Activated T-cell treated with anti-CD3 and anti-CD28 coated beads for 1 hour (primary cell): ENCODE measurements at places on chromosomes 6 and 20.

DNA sequence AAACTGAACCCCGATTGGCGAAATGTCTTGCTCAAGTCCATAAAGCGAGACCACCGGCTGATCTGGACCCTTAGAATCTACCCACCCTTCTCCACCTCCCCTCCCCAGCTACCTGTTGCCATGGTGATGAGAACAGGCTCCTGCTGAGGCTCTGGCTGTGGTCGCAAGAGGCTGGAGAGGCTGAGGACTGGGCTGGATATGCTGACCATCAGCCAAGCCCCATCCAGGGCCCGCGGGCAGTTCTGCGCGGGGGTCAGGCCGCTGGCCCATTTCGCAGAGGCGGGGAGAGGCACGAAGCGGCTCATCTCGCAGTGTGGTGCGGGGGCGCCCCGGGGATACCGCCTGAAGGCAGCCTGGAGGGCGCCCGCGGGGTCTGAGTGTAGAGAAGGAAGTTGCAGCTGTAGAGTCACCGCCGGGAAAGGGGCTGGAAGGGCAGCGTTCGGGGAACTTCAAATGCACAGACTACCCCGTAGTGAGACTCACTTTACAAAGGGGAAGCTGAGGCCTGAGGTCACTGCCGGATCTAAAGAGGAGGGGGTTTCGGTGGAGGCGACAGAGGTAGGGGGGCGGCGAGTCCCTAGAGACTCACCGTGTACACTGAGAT is 671 bp downstream of the TAPBP start:
- DNase-seq: no peak

- DNase-seq: no peak
Observed at GRCh38 chr6:11212664-11213063, 19.8 kb downstream of the NEDD9 start.

DNA sequence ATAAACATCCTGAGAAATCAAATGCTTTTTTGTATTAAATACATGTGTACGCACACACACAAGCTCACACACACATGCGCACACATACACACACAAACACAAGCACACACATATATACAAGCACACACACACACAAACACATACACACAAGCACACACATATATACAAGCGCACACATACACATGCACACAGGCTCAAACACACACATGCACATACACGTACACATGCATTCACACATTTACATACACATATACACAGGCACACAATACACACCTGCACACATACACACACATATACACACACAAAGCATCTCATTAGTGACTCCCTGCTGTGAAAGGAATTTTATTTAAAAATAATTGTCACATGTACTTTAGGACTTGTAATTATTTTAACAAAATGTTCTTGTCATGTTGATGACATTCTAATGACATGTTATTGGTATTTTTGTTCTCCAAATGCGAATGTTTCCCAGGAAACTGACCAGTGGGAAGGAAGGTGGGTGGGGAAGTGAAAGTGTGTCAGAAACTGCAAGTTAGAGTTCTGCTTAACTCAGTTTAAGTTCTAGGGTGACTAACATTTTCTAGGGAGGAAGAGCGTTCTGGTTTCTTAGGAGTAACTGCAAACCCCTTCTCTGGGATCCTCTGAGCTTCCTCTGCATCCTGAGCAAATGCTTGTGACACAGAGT is 113.9 kb upstream of the ZNF217 start:
- no peak for DNase-seq

DNA sequence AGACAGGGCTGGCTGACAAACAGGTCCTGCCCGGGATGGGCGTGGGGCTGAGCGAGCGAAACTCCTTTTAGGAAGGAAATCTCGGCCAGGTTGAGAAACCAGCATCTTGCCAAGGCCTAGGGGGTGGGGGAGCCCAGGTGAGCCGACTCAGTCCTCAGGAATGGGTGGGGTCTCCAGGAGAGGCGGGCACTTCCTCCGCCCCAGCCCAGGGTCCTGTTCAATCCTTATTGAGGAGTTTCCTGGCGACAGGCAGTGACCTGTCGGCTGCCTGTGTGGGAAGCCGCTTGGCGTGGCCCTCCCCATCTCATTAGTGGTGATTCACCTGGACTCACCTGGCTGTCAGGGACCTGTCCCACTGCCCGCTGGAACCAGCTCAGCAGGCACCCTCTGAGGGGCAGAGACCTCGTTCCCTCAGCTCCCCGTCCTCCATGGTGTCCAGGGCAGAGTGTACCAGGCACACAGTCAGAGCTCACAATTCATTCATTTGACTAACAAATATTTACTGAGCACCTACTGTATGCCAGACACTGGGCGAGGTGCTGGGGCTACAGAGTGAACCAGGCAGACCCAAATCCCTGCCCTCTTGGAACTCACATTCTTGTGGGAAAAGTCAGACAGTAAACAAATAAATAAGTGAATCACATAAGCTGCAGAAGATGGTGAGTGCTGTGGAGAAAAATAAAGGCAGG is 51.1 kb downstream of the FGD2 start:
- DNase-seq: no peak

GRCh38 chr6:67352717-67353116 is 1282.4 kb upstream of the ADGRB3 start:
- DNase-seq: no peak

DNA sequence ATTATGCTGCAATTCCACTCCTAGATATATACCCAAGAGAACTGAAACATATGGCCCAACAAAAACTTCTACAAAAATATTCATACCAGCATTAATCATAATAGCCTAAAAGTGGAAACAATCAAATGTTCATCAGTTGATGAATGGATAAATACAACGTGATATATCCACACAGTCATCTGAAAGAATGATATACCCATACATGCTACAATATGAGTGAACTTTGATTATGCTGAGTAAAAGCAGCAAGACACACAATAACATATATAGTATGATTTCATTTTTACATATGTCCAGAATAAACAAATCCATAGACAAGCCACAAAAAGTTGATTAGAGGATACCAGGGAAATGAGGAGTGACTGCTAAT is 30.7 kb downstream of the CDK19 start:
- DNase-seq: no peak

- no peak for DNase-seq
Observed at GRCh38 chr6:133079901-133080300, 161.3 kb upstream of the EYA4 start.

GRCh38 chr6:75029333-75029732 is 176.5 kb downstream of the COL12A1 start:
- no peak for DNase-seq

DNA sequence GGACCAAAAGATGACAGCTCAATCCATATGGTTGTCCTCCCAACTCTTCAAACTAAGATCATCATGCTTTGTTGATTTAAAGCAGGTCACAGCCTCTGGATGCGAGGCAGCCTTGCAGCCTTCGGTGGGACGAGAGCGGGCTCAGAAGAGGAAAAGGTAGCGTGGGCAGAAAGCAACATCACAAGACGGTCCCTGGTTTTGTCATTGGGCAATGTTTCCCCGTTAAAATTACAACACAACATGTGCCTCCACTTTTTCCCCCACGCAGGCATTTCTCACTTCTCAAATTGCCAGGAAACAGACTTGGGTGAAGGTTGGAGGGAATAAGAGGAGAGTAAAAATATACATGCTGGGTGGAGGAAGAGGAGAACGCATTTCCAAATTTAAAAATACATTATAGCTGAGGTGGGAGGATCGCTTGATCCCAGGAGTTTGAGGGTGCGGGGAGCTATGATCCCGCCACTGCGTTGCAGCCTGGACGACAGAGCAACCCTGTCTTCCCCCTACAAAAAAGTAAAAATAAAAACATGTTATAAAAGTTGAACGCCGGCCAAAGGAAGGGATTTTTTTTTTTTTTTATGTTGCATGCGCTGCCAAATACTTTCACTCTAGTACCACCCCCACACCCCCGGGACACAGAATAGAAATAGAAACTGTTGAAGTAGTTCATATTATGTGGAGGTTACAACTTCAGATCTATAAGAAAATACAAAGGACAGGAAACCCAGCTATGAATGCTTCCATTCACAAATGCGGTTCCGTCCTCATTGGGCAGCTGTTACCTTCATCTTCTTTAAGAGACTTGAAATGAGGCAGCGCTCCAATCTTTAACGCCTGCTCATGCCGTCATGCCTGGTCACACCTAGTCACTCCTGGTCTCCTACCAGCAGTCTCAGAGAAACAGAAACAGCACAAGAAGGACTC is 13.9 kb upstream of the NAA20 start:
- DNase-seq: no peak

DNA sequence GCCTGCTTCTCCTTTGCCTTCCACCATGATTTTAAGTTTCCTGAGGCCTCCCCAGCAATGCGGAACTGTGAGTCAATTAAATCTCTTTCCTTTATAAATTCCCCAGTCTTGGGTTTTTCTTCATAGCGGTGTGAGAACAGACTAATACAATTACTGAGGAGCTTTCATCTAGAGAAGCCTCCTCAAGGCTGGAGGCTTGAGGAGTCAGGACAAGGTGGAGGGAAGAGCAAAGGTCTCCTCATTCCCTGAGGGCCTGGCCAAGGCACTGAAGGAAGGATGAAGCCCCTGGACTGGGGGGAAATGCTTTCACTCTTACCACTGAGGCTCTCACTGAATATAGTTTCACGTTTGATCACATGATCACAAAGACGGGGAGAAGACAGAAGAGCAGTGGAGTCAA is 118.2 kb downstream of the MAN1A1 start:
- DNase-seq: no peak
